ENCODE measurements at places on chromosomes 4 and X. TPM values are rescaled to one million over a fixed set of nuclear protein-coding genes. Genes with fewer than 3 reads are reported as not detected.

DNA sequence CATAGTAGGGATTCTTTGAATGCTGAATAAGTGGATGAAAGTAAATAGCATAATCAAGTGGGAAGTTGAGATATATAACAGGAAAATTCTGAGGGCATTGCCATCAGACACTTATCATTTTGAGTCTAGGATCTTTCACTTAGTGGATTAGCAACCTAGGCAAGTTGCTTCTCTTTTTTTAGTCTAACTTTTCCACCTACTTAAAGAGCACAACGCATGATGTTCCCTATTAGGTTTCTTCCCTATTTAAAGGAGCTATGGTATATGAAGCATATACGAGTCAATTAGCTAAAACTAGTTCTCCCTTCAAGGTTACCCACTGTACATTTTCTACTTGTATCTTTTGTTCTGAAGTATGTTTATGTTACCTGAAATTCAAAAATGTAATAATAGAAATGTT, 67.1 kb upstream of the HS3ST1 start:
- DNase-seq, result no peak

RIPPLY1 gene
- total RNA-seq, result not detected

CXCL6 gene
- 0.27 TPM for total RNA-seq

GRCh38 chr4:129358571-129358970, 262.6 kb downstream of the C4orf33 start:
- no peak for DNase-seq

DNA sequence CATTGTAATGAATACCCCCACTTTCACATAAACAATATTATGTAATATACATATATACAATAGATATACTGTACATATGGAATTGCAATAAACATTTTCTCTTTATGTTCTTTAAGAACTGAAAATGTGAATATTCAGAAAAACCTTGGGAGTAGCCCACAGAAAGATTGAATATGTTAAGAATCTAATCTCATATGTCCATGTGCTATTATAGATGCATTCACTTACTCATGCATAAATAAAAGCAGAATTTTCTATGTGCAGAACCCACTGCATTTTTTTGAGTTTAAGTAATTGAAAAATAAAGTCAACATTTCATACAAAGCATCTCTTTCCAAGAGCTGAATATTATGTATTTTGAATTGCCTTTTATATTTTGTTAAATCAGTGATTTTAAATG, 902.3 kb downstream of the PCDH19 start:
- no peak for DNase-seq

ENPP6 gene
- total RNA-seq, result 0.11 TPM

DNA sequence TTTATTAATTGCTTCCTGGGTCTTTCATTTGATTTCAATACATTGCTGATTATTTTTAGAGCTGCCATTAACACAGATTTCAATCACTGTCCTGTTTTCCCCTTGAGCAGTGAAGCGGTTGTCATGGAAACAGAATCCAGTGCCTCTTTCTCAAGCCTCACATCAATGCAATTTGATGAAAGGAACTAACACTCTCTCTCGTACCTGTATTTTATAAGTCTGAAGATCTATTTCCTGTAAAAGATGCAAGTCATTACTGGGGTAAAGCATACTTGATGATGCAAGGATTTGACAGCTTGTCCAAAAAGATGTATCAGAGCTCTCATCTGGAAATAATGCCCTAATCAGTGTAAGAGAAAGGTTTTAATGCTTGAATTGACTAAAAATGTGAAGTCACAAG, 17.9 kb upstream of the GASK1B start:
- DNase-seq, result no peak

DNA sequence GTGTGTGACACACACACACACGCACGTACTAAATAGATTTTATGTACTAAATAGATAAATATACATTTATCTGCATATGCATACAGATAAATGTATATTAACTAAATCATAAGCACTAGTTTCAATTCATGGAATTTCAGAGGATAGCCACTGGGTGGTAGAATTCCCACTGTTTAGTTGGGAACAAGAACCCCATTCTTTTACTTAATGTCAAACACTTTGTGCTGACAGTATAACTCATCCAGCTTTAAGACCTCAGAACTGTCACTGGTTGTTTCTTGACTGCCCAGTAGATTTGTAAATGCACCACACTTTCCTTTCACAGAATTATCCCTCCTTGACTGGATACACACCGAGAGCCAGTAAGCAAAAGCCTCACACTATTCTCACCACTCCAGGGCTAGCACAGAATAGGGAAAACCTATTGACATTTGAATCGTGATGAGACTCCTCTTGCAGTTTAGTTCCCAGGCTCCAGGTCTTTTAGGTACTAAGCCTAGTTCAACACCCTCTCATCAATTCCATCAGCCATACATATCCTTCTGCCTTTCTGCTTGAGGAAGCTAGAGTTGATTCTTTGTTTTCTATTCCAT, 32.4 kb downstream of the PPARGC1A start:
- DNase-seq, result no peak

CPLX1 gene
- 3.1 TPM for total RNA-seq

ATP1B4 gene
- not detected for total RNA-seq

CLDN22 gene
- not detected for total RNA-seq

DCAF12L1 gene
- total RNA-seq, result not detected

PNCK gene
- 11.3 TPM for total RNA-seq

GAK gene
- total RNA-seq, result 29.3 TPM

DNA sequence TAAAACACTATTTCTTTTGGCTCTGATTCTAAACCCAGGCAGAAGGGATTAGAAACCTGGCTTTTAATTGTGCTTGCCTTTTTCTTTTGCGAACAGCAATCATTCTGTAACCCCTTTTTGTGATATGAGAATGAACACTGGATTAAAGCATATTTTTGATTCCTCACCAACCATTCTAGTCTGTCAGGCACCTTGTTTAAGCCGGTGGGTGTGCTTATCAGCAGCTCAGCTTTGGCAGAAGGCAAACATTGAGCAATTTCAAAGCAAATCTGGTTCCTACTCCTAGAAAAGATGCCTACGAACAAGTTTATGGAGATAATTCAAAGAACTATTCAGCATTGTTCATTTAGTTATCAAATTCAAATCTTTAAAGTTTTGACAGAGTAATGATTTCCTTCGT, 265.1 kb upstream of the FAM241A start:
- DNase-seq, result no peak

DNA sequence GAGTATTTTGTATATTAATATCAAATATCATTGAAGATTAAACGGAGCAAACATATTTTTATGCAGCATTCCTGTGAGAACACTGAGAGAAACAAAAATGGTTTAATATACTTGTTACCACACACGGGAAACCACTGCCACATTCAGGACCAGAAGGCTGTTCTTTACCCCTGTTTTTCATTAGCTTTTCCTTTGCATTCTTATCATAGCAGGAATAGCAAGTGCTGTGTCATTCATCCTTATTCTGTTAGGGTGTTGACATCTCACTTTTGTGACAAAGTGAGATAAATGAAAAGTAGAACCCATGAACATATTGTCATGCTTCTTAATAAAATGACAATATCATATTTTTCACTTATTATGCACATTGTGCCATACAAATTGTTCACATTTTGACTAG, 212.4 kb upstream of the NDST4 start:
- no peak for DNase-seq

DNA sequence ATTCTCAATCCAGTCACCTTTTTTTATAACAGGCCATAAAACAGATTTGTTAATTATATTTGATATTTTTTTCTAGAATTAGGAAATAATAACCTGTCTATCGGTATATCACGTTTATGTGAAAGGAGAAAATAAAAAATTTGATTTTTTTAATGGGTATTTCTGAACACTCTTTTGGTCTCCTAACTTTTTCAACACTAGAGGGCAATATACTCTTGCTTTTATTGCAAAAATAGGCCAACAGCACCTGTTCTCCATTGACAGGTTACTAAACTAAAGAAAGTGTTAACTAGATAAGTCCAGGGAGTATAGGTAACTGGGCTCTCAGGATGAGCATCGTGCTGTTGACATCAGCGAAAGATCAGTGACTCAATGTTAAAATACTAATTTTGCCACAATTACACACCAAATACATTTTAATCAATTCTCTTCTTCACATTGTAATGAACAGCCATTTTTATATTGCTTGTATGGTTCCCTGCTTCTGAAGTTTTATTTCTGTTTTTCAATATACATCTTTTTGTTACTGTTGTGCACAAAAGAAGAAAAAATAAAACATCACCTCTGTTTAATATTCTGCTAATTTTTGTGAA, 22.8 kb downstream of the NDST4 start:
- no peak for DNase-seq

DNA sequence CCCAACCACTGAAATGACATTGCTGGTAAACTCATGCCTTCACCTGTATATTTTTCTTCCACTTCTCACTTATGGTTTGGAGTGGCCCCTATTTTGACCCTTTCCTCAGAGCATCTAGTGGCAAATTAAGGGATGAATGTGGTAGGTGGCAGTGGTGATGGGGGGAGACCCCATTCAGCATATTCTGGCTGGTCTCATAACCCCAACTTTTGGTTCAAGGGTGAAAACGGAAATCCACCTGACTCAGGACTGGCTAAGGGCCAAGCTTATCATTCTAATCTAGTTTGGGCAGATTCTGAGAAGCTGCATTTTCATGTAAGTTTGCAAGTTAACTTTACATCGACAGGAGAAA, 47.0 kb upstream of the NSUN7 start:
- no peak for DNase-seq

DNA sequence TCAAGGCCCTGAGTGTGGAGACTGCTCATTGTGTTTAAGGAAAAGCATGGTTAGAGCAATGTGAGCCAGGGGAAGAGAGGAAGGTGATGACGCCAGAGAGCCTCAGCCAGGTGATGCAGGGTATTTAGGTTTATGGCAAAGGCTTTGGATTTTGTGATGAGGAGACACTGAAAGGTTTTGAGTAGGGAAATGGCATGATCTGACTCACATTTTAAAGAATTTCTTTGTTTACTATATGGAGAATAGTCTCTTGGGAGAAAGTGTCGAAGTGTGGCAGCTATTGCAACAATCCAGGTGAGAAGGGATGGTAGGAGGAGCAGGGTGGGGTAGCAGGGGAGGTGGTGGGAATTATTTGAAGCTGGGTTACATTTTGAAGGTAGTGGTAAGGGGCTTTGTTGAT, 293.4 kb upstream of the IGFBP7 start:
- DNase-seq, result no peak

- DNase-seq, result no peak
Observed at GRCh38 chr4:57475424-57475823, 365.2 kb upstream of the IGFBP7 start.

DNA sequence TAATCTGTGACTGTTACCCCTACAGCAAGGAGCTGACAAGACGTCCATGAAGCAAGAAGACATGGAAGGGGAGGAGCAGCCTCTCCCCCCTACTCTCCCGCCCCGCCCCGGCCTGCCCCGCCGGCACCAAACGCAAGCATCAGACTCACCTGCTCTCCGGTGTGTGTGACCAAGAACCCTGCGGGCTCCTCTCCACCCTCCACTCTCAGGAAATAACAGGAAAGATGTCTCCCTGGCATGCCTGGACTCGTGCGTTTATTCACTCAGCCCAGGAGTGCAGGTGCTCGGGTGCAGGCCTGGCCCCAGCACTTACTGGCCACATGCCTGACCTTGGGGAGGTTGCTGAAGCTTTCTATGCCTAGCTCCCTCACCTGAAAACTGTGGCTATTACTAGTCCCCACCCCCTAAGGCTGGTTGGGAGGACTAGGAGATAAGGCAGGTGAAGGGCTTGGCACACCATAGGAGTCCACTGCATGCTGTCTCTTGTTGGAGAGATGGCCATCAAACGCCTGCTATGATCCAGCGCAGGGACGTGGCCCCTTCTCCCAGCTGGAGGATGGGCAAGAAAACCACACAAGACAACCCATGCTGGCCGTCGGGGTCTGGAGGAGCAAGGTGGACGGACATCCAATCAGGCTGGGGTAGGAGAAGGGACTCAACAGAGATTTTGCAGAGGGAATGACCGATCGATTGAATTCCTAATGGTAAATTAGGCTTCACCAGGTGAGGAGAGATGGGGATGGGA, 34.9 kb upstream of the CLDN24 start:
- DNase-seq, result no peak

GRCh38 chrX:8235026-8235425, 64.0 kb upstream of the VCX2 start:
- no peak for DNase-seq

GRCh38 chrX:39773150-39773549, 324.6 kb downstream of the BCOR start:
- no peak for DNase-seq

GRCh38 chr4:16029886-16030285, 53.9 kb downstream of the PROM1 start:
- no peak for DNase-seq

TLR6 gene
- total RNA-seq, result 1.5 TPM

PTTG2 gene
- total RNA-seq, result 0.38 TPM

DNA sequence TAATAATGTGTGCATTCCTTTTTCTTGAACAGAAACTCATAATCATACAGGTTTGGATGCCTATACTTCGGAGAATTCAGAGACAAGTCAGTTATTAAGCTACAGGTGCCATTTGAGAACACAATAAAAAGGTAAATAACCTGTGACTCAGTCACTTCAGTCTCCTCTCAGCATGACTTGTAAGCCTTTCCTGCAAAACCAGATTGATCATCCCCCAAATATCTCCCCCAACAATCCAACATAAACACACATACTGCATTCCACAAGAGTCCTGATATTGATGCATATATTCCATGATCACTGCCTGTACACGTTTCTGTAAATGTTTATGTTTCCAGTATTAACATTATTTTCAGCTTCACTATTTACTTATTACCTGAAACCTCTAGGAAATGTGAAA, 110.8 kb downstream of the PWWP3B start:
- DNase-seq, result no peak

DNA sequence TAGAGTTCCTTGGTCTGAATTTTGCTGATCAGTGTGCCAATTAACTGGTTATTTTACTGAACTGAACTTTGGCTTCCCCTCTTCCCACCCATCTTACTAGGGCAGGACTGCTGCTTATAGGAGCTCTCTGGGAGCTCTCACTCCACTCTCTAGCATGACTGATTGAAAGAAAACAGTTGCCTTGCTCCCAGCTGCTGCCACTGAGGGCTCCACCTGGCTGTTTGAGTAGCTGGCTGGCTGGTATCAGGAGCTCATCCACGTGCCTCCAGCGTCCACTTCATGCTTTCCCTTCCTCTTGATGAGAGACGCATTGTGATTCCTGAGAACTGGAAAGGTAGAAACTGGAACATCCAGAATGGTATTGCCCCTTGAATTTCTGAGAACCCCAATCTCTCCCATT, 73.0 kb upstream of the KLHL13 start:
- DNase-seq, result no peak

- no peak for DNase-seq
Observed at GRCh38 chr4:159902648-159903047, 799.8 kb downstream of the RAPGEF2 start.

- DNase-seq, result no peak
Observed at GRCh38 chrX:9816084-9816700, 30.0 kb downstream of the SHROOM2 start.

- peak; percentile 84 for DNase-seq
Observed at GRCh38 chr4:57109847-57110639, at the start of gene IGFBP7. Gene IGFBP7, minus strand, starts transcription at chr4:57110385. Its CDS starts 34 bp downstream, at chr4:57110351.

- no peak for DNase-seq
Observed at GRCh38 chr4:107035819-107036583, at the start of gene DKK2. Gene DKK2, minus strand, starts transcription at chr4:107036313. Its CDS starts 722 bp downstream, at chr4:107035591.

Measured in Right ventricle myocardium inferior (tissue), 1 donor.